Kidney epithelial cell (primary cell): ENCODE measurements at places on chromosomes 2 and 18. TPM values are rescaled to one million over a fixed set of nuclear protein-coding genes. Genes with fewer than 3 reads are reported as not detected.

DNA sequence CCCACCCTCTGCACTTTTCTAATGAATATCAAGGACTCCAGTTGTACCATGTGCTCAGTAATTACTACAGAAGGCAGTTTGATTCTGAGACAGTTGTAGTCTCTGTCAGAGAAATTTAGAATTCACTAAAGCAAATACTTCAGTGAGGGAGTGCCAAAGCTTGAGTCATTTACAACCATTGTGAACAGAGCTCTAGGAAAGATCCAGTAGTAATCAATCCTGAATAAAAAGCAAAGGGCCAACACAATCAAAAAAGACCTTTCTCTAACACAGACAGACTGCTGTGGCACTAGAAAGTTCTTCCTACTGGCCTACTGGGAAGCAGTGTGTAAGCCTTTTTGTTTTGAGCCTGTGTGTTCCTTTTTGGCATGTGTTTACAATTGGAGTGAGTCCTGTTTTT lies 135.6 kb upstream of the UNC80 start:
- DNase-seq: no peak

GRB14 gene
- total RNA-seq: 6.0 and 9.2 TPM in 2 replicates

NFU1 gene
- 25.4 and 28.4 TPM in 2 replicates for total RNA-seq

STON1 gene
- total RNA-seq: 0.88 and 2.9 TPM in 2 replicates

SPAG16 gene
- 13.7 and 16.1 TPM in 2 replicates for total RNA-seq

DNA sequence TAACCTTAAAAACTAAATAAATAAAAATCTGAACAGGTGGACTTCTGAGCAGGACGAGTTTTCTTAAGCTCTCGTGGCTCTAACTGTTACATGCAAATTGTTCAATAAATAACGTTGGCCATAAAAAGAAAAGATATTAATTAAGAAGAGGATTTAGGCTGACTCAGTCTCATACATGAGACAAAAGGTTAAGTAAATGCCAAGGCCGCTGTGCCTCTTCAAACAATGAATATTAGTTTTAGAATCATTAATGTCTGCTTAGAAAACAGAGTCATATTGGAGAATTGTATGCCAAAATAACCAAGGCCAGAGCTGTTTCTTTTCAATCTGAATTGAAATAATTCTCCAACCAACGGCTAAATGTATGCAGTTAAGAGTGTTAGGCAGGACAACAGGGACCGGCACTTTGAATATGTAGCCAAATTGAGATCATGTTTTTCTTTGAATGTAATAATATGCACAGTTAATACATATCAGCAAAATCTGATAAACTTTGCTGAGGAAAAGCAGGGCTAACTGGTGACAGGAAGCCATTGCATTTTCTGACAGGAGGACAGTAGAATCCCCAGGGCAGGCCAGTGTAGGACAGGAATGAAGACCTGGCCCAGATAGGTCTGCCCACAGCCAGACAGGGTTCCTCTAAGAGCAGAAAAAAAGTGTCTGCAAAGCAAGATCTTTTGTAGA lies 1041.4 kb upstream of the FANCL start:
- DNase-seq: no peak

CMPK2 gene
- total RNA-seq: 9.0 and 9.8 TPM in 2 replicates

DNA sequence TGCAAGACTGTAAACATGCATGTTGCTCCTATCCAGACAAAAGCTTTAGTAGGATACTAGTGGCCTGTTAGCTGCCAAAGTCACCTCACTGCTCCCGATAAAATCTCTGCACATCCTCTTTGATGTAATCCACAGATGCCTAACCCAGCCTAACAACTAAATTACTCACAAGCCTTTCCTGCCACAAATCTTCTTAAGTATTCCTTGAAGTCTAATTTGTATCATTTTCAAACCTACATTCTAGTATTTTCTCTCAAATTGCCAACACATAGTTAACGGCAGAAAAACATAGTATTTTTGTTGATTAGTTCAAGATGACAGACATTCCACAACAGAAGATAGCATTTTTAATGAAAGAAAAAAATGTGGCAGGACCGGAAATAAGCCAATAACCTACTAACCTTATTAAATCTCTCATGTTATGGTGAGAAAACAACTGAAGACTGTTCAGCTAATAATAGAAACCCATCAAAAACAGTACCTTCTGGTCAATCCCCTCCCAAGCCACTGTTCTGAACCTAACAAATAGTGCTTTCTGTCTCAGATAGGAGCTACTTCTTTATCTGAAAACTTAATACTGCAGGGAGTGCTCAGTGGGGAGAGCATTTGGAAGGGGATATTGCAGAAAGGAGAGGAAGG lies at the start of gene MPP4:
TSS of gene MPP4 (minus strand) at position 57 of the 639 bp plus-strand sequence. CDS start 4,690 bp downstream, outside the sequence.
- DNase-seq: no peak

MGAT4A gene
- 3.2 and 5.8 TPM in 2 replicates for total RNA-seq

NT5DC4 gene
- total RNA-seq: 0.14 TPM in 1 of 2 replicates, not detected in the other

- no peak for DNase-seq
Observed at GRCh38 chr18:49550621-49551339, 11.1 kb upstream of the LIPG start.

DNA sequence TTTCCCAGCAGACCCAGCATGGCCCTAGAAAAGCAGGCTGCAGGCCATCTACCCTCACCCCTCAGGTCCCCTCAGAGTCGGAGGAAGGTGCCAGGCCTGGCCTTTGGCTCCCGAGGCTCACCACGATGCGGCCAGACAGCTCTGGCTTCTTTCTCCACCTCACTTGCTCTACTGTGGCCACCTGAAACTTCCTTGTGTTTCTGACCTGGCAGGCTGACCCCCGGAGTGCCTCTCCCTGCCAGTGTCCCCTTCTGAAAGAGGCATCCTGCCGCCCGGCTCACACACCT lies 375.0 kb upstream of the HS6ST1 start:
- DNase-seq: no peak

GRCh38 chr2:236121546-236121945 lies 46.6 kb downstream of the GBX2 start:
- no peak for DNase-seq

LCT gene
- total RNA-seq: not detected in 2 replicates

HOXD9 gene
- total RNA-seq: 11.6 and 12.2 TPM in 2 replicates

ACMSD gene
- not detected in 2 replicates for total RNA-seq

SIGLEC15 gene
- 31.6 and 41.1 TPM in 2 replicates for total RNA-seq

ZNF24 gene
- 39.4 and 40.7 TPM in 2 replicates for total RNA-seq

DNA sequence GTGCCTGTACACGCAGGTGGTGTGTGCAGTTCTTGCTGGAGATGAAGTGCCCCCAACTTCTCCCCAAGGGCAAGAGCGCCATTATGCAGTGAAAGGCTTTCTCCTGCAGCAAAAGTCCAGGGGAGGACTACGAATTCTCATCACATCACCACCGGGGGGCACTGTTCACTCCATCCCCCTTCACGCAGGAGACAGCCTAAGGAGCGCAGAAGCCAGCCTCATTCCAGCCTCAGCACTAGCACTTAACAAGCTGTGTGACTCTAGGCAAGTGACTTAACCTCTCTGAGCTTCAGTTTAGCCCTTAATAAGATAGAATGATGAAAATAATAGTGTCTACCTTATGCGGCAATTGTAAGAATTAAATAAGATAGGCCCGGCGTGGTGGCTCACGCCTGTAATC lies 32.3 kb downstream of the DNMT3A start:
- DNase-seq: no peak

ELOA2 gene
- not detected in 2 replicates for total RNA-seq

DNA sequence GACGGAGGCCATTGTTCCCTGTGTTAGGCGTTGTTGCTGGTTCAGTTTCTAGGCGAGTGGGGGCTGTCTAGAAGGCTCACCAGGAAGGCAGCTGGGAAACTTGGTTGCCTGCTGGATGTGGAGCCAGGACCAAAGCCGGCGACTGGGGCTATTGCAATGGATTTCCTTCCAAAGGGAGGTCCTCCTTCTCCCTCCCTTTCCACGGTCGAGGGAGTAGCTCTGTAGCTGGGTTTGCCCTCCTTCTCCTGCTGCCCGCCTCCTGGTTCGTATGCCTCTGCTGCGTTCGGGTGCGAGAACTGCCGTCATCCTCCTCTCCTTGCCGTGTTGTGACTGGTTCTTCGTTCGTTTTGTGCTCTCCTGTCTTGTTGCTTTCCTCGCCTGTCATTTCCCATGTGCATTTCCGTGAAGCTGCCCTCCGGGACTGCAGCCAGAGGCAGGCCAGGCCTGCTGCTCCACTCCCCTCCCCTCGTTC lies 203.4 kb downstream of the NEDD4L start:
- DNase-seq: no peak

- DNase-seq: no peak
Observed at GRCh38 chr2:66093371-66093770, 341.6 kb upstream of the MEIS1 start.

DNA sequence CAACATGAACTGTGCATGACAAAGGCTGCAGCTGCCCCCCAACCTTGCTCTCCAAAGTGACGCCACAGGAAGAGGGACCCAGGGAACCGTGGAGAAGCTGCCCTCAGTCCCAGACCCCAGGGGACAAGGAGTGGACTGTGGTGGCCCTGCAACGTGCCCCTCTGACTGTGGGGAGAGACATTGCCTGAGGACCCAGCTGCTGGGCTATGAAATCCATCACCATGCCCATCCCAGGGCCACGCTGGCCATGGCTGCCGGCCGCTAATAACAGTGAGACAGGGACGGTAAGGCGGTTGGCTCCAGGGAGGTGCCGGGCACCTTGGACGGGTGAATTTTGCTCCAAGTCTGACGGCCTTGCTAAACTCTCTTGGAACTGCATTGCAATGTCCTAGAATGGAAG lies 211.3 kb upstream of the HDAC4 start:
- no peak for DNase-seq

GRCh38 chr2:152790883-152791282 lies 72.5 kb downstream of the ARL6IP6 start:
- DNase-seq: no peak

DNA sequence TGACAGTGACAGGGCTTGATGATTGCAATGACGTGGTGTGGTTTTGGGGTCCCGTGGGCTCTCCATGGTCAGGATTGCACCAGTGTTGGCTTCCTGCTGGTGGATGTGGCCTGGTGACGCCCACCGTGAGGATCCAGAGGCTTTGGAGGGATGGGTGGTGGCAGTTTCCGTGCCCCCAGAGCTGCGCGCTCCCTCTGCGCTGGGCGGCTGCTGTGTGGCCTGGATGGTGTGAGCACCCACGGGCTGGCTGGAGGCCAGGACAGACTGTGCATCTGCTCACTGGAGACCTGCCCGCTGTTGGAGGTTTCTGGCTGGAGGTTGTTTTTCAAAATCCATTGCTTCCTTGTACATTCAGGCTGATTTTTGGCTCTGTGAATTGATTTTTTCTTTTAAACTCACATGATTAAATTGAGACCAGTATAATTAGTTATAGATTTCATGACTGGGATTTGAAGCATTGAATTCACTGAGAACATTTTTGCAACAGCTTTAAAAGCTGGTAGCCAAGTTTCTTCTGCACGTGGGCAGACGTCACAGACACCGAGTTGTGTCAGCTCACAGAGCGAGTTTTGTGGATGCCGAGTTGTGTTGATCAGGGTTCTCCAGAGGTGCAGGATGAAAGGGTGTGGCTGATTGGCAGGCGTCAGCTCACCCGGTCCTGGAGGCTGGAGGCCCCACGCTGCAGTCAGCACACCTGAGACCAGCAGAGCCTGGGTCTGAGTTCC lies 72.7 kb downstream of the KCNG2 start:
- no peak for DNase-seq
